Liver (tissue), 10 donors: ENCODE measurements at places on chromosomes 5 and 9. TPM values are rescaled to one million over a fixed set of nuclear protein-coding genes. Genes with fewer than 3 reads are reported as not detected.

- DNase-seq, result no peak
Measured at GRCh38 chr9:137666955-137667670, 48.3 kb downstream of the EHMT1 start.

DNA sequence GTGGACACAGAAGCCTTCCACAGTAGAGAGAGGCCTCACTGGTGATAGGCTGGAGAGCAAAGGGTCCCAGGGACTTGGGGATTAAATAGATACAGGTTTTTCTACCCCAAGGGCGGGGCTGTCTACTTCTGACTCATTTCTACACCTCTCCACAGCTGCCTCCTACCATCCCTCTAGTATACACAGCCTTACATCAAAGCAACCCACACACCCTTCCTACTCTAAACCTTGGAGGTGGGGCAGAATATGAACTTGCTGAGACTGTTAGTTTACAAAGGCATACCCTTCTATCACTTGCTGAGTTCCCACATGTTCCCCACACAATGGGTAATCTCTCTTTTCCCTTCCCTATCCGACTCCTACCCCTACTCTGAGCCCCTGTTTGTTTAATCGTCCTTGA is 19.9 kb upstream of the PCA3 start:
- no peak for DNase-seq

GRCh38 chr5:105581988-105582690 is 2019.5 kb upstream of the NUDT12 start:
- DNase-seq, result no peak

- no peak for DNase-seq
Measured at GRCh38 chr5:51388488-51389287, 5.4 kb downstream of the ISL1 start.

DNA sequence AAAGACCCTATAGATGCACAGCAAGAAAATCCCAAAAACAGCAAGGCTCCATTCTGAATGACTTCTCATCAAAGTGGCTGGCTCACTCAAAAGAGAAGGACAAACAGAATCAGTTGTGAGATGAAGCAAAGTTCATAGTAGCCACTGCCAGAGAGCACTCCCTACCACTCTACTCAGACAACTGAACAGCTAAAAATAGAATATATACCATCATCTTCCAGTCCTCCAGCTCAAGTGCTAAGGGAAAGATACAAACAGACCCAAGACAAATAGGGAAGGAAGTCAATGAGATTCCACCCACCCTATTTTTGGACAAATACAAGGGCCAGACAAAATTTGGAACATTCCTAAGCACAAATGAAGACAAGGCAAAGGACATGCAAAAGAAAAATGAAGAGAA is 20.6 kb downstream of the GNAQ start:
- no peak for DNase-seq

DNA sequence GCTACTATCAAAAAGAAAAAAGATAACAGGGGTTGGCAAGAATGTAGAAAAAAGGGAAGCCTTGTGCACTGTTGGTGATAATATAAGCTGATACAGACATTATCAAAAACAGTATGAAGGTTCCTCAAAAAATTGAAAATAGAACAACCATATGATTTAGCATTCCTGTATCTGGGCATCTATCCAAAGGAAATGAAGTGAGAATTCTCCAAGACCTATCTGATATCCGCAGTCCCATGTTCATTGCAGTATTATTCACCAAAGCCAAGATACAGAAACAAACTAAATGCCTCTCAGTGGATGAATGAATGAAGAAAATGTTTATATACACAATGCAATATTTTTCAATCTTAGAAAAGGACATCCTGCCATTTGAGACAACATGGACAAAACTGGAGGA is 1943.3 kb downstream of the MAT2B start:
- DNase-seq, result no peak

GRCh38 chr9:77999231-77999631 is 32.4 kb downstream of the GNAQ start:
- no peak for DNase-seq

GRCh38 chr5:132011622-132012343 is at the start of gene ACSL6:
Gene ACSL6, minus strand, starts transcription at chr5:132011658. Its CDS starts 105 bp downstream, at chr5:132011553.
- peak; percentile 40 for DNase-seq

- no peak for DNase-seq
Measured at GRCh38 chr9:34582787-34583186, 6.7 kb downstream of the CNTFR start.

DNA sequence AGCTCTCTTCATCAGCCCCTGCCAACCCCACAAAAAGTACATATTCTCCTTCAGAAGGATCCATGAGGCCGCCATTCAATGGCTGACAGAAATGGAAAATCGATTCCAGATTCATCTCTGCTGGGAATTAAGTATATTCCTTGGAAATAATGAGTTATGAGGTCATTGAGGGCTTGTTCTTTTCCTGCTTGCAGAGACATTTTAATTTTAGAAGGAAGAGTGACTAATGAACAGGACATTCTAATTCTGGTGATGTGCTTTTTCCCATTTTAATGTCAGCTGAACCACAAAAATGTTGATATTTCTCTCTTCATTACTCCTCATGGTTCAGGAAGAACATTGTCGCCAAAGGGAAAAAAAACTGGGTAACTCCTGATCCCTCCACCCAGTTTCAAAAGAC is 314.0 kb downstream of the PIK3R1 start:
- no peak for DNase-seq

- DNase-seq, result no peak
Measured at GRCh38 chr9:135698236-135698635, 1.0 kb downstream of the SOHLH1 start.

DNA sequence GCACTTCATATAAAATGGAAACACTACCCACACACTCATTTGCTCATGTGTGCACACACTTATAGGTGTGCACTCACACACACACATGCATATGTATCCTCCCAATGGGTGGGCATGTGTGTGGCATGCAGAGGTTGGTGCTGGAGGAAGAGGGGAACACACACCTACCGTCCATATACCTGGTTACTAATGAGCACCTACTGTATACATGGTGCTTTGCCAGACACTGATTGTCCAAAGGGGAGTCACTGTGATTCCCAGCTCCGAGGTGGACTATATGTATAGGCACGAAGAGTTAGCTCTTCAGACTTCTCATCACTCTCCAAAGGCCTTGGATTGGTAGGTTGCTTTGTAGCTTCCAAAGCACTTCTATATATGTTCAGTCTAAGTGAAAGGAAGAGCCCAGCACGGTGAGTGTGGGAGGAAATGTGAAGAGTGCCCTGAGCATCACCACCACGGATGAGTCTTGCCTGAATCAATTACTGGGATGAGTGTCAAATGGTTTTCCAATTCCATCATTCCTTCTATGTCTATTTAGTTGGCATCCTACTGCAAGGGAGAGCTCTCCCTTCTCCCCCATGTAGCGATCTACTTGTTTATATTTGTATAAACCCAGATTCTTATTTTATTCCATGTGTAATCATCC is 12.6 kb upstream of the ERGIC1 start:
- no peak for DNase-seq

DNA sequence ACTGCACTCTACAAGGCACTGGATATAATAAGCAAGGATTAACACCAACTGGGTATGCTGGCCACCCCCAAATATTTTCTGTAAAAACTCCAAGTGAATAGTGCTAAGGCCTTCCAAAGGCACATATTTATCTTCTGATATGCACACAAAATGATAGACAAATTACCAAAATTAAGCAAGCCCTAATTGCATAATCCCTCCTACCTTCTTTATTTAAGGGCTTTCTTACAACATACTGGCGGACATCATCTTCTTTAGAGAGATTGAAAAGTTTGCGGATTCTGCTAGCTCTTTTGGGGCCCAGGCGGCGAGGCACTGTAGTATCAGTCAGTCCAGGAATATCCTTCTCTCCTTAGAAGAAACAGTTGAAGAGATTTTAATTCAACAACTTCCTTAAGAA is 1.9 kb downstream of the RPS6 start:
- DNase-seq, result no peak

GRCh38 chr5:82387001-82387818 is 109.1 kb upstream of the RPS23 start:
- DNase-seq, result no peak

DNA sequence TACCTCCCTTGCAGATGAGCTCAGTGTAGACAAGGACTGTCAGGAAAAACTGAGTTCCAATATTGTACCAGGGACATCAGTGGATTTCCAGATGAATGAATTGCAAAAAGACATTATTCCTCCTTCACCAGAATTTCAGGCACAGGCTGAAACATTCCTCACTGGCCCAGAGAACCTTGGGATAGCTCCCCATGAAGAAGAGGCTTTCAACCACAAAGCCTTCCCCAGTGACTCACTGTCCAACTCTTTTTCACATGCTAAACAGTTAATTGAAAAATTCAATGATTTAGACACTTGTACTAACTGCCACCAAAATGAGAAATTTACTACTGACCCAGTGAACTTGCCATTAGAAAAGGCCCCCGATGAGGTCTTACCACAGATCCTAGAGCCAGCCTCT is 144.5 kb downstream of the UNC13B start:
- no peak for DNase-seq

DNA sequence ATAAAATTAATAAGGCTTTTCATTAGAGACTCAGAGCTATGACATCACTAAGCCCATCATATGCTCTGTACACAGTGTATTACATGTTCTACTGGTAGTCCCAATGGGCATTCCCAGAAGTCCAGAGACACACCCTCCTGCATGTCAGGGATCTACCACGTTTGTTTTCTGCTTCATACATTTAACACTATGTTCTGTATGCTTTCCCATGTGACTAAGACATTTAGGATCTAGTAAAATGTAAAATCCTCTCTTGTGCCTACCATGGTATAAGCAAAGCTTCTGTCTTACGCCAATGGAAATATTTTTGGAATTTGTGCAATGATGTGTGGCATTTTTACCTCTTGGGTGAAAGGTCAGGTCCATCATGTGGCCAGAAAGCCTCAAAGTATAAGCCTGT is 192.4 kb downstream of the ADAMTSL1 start:
- no peak for DNase-seq

DNA sequence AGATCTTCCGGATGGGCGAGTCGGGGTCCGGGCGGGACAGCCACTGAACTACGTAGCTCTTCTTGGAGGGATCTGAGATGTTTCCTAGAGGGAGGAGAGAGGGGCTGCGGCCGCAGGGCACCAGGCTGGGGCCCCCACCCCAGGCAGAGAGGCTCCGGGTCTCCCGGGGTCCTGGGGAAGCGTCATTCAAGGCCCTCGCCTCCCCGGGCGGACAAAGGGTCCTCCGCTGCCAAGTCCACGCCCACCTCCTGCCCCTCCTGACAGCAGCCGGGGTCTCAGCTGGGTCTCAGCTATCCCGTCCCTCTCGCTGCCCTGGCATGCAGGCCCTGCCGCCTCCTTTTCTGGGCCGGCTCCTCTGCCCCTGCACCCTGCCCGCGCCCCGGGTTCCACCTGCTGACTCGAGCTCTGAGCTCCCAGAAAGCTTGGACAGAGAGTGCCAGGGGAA is 61.5 kb downstream of the ZNF354C start:
- no peak for DNase-seq

DNA sequence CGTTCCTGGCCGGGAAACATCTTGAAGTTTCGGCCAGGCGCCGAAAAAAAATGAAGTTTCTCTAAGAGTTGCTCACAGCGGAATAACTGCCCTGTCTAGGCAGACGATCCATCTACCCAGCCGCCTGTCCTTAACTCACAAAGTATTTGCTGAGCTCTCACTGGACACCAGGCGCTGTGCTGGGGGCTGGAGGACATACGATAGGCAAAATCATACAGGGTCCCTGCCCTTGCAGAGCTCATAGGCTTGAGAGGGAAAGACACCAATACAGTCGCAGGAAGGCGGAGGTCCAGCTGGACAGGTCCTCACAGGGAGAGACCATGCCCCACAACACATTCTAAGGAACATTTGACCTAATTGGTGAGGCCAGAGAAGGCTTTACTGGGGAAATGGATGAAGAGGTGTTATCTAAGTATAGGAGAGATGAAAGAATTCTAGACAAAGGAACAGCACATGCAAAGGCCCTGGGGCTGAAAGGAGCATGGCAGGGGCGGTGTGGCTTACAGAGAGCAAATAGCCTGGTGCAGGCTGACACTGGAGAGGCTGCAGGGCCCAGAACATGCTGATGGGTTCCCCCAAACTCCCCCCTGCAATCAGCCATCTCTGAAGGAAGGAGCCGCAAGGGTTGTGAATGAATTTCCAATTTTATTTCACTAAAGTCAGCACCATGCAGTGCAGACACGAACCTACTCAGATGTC is 2.0 kb upstream of the MXD3 start:
- DNase-seq, result no peak

- no peak for DNase-seq
Measured at GRCh38 chr9:25773805-25774204, 95.6 kb upstream of the TUSC1 start.

The ASTN2 gene
- total RNA-seq, result 2.9 TPM

The C8G gene
- total RNA-seq, result 25.1 TPM

The GCNT4 gene
- total RNA-seq, result 0.51 TPM

The FBXW2 gene
- total RNA-seq, result 28.2 TPM

The PRRX2 gene
- not detected for total RNA-seq
